ENCODE measurements at places on chromosomes 1 and 21.

GRCh38 chr1:170213596-170213995 lies 67.8 kb downstream of the NTMT2 start:
- no peak for DNase-seq

DNA sequence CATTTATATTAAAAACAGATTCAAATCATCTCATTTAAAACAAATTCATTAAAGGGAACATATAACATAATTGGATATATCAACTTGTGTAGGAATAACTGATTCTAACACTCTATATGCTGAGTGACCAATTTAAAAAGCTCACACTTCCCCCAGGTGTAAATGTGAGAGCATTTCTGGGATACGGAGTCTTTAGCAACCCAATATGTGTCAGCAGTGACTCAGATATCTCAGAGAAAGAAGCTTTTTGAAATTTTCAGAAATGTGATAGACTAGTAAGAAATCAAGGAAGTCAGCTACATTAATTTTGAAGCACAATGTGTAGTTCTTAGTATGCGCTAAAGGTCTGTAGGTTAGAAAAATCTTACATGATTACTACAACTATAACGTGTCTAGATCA lies 87.9 kb upstream of the SERTAD4 start:
- DNase-seq, result no peak

DNA sequence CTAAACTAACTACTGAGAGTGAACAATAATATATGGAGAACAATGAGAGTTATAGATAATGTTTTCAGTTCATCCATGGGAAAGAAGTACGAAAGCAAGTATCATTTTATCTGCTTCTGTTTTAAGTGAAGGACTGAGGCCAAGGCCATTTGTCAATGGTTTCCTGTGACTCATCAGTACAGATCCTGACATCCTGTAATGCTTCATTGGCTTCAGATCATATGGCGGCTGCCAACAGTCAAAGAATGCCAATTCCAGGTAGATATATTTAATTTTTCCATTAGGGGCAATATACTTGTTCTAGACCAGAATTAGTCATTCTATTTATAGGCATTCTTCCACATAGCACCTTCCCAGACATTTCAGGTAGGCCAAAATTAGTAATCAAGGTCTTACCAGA lies 97.3 kb downstream of the USH2A start:
- no peak for DNase-seq

- DNase-seq, result no peak
Measured at GRCh38 chr1:213176341-213176740, 125.3 kb downstream of the RPS6KC1 start.

DNA sequence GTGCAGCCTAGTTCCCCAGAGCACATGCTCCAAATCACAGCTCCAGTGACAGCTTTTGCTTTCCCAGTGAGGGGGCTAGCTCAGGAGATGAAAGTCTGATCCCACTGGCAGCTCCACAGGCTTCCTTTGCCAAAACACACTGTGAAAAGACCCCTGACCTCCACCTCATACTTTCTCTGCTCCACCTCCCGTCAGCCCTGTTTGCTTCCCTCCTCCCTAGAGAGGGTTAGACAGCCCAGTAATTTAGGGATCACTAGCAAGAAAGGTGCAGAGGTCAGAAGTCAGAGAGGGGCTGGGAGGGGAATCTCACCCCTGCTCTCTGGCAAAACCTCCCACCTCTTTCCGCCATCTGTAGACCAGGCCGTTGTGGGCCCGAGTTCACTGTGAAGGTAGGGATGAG lies 62.8 kb downstream of the PLXNA2 start:
- DNase-seq, result no peak

DNA sequence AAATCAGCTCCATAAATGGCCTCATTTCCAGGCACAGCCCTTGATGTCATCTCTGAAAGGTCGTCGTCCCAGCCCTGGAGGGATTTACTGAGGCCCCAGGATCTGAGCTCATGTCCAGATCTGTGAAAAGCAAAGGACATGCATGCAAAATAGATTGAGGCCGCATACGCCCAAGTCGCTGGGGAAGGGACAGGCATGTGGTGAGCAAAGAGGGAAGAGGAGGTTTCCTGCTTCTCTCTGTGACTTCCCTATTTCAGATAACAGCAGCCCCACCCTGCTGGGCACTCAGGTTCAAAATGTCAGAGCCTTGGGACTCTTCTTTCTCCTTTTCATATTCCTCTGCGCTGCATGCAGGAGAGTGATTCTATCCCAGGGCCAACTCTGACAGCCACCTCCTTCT lies 197.2 kb downstream of the ADSS2 start:
- no peak for DNase-seq

GRCh38 chr1:217138799-217139466 lies 415.7 kb upstream of the ESRRG start:
- no peak for DNase-seq

- DNase-seq, result no peak
Measured at GRCh38 chr1:100930494-100930893, 34.6 kb downstream of the SLC30A7 start.

DNA sequence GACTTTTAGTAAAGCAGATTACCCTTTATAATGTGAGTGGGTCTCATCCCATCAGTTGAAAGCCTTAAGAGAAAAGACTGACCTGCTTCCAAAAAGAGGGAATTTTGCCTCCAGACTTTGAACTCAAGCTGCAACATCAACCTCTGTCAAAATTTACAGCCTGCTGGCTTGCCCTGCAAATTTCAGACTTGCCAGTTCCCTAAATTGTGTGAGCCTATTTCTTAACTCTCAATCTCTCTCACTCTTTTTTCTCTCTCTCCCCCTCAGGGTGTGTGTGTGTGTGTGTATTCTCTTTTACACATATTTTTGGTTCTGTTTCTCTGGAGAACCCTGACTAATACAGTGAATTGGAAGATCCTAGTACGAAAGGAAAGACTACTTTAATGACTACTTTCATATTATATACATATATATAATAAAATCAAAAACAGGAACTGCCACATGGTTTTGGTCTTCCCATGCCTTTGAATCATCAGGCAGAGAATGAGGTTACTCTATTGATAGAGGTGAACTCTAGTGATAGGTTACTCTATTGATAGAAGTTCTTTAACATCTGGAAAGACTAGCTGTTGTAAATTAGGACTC lies 6.4 kb downstream of the OR2C3 start:
- DNase-seq, result no peak

- DNase-seq, result no peak
Measured at GRCh38 chr1:48344373-48344772, 121.9 kb downstream of the SLC5A9 start.

GRCh38 chr1:236127045-236127444 lies 15.3 kb upstream of the GPR137B start:
- no peak for DNase-seq

DNA sequence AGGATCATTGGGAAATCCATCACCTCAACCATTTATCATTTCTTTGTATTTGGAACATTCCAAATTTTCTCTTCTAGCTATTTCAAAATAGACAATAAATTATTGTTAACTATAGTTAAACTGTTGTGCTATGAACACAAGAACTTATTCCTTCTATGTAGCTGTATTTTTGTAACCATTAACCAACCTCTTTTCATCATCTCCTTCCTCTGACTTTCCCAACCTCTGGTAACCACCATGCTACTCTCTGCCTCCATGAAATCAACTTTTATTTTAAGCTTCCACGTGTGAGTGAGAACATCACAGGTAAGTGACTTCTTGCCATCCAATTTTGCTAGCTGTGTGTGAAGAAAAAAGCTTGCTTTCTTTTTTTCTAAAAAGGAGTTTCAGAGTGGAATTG lies 418 bp downstream of the IFI44L start:
- no peak for DNase-seq

GRCh38 chr21:44987886-44988606 lies 48.2 kb downstream of the SLX9 start:
- DNase-seq, result no peak

Measured in nucleus accumbens (tissue), 56 donors.